ENCODE measurements at places on chromosomes 3 and 15.

DNA sequence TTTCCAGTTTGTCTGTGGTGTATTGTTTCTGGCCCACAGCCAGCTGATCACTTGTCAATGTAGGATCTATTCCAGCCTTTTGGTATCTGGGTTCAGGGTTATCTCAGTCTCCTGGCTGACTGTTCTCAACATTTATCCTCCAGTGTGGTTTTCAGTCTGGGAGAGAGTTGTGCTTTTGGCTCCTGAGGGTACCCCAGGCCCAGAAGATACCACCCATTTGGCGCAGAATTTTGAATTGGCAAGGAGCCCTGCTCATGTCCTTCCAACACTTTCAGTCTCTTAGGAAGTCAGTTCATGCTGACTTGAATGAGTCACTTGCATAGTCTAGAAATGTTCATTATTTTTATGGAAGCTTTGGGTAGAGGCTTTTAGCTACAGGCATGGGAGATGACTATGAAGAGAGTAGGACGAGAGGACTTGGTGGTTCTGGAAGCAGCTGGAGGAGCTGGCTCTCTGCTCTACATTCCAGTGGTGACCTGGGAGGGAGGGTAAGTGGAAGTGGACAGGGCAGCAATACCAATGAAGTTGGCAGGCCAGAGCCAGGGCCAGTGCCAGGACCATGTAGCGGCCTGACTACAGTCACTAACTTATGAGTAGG lies 7.2 kb downstream of the POLR2H start:
- H3K4me1 ChIP-seq, result peaks cover 17% of the 10 kb centered on the region
- no peak for DNase-seq
- peaks cover 2% of the 10 kb centered on the region for H3K36me3 ChIP-seq
- peak overlapping the region; percentile 48 for H3K27ac ChIP-seq

DNA sequence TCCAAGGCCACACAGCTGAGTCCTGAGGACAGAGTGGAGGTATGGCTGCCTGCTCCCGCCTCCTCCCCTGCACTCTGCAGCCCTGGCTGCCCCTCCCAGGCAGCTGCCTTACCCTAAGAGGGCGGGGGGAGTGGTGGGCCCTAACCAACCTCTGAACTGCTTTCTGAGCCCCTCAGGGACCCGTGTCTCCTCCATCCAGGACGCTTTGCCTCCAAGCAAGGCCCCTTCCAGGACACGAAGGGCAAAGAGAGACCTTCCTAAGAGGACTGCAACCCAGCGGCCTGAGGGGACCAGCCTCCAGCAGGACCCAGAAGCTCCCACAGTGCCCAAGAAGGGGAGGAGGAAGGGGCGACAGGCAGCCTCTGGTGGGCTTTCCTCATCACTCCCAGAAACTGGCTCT lies 7.6 kb downstream of the NEIL1 start:
- no peaks in the 10 kb centered on the region for H3K27me3 ChIP-seq
- no peak overlapping the region for H3K27ac ChIP-seq
- H3K36me3 ChIP-seq, result peaks cover 11% of the 10 kb centered on the region

- H3K27ac ChIP-seq, result no peak overlapping the region
- no peaks in the 10 kb centered on the region for H3K36me3 ChIP-seq
- H3K4me1 ChIP-seq, result no peaks in the 10 kb centered on the region
- no peak overlapping the region for H3K4me3 ChIP-seq
These were observed 416.6 kb upstream of the WNT5A start for GRCh38 chr3:55903680-55904079.

DNA sequence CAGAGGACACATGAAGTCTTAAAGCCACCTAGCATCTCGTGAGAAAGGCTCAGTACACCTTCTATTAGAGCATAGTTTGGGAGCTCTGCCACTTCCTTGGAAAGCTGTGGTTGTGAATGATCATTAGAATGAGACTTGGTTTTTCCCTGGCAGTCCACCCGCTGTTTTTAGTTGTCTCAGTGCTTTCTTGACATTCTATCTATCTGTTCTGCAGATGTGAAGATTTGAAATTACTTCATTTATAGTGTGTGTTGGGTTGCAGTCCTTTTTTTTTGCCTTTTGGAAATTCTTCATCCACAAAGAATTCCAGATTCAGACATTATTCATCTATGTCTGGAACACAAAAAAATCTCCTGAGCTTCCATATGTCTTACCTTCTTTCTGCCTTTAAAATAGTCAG lies 23.7 kb downstream of the PPP2R3A start:
- H3K36me3 ChIP-seq, result no peaks in the 10 kb centered on the region
- no peak overlapping the region for H3K27ac ChIP-seq
- no peak for DNase-seq

DNA sequence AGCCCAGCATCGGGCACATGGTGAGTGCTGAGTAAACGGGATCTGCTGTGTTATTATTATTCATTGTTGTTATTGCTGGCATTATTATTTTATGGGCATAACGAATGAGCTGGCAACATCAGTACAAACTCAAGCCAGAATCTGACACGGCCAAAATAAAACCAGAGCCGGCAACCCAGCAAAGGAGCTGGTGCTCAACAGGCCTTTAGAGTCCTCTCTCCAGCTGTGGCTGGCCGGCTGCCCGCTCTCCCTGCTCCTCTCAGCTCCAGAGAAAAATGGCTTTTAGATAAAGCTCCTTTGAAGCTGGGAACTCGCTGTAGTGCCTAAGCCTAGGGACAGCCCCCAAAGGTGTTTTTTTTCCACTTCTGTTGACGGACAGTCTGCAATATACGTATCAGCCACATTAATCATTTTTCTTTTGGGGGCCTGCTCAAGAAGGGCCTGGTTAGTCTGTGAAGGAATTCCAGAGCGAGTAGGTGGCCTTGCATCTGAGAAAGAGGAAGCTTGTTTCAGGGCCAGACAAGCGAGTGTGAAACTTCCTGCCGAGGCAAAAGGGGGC lies 193.9 kb upstream of the UBE2E1 start:
- peaks cover 9% of the 10 kb centered on the region for H3K4me1 ChIP-seq
- H3K27me3 ChIP-seq, result no peaks in the 10 kb centered on the region
- peak overlapping the region; percentile 28 for H3K4me3 ChIP-seq
- H3K36me3 ChIP-seq, result no peaks in the 10 kb centered on the region

GRCh38 chr3:131786386-131786785 lies 248.4 kb downstream of the CPNE4 start:
- no peaks in the 10 kb centered on the region for H3K27me3 ChIP-seq
- no peak overlapping the region for H3K4me3 ChIP-seq
- H3K36me3 ChIP-seq, result no peaks in the 10 kb centered on the region
- no peaks in the 10 kb centered on the region for H3K4me1 ChIP-seq
- no peak overlapping the region for H3K27ac ChIP-seq

- no peak overlapping the region for H3K4me3 ChIP-seq
- H3K36me3 ChIP-seq, result no peaks in the 10 kb centered on the region
- no peaks in the 10 kb centered on the region for H3K27me3 ChIP-seq
These were observed 63.9 kb upstream of the BBX start for GRCh38 chr3:107458871-107459270.

DNA sequence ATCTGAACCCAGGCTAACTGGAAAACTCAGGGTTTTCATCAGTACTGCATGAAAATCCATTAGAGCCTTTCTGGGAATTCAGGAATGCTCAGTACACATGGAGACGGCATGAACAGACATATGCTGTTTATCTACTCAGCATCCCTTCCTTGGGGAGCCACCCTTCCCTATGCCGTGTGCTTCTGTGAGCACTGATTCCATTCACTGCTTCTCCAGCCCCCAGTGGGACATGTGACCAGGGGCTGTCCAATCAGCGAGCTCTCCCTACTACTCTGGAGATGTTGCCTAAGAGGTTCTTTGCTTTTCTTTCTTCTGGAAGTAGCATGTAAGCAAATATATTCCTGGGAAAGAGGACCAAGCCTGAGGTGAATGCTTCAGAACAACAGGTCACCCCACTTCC lies 5.6 kb upstream of the PCOLCE2 start:
- no peaks in the 10 kb centered on the region for H3K36me3 ChIP-seq
- no peaks in the 10 kb centered on the region for H3K4me1 ChIP-seq
- no peaks in the 10 kb centered on the region for H3K27me3 ChIP-seq
- DNase-seq, result no peak
- no peak overlapping the region for H3K4me3 ChIP-seq
- no peak overlapping the region for H3K27ac ChIP-seq

- H3K27me3 ChIP-seq, result no peaks in the 10 kb centered on the region
- peaks cover 26% of the 10 kb centered on the region for H3K4me1 ChIP-seq
- H3K36me3 ChIP-seq, result no peaks in the 10 kb centered on the region
- no peak for DNase-seq
- no peak overlapping the region for H3K4me3 ChIP-seq
These were observed 80.6 kb downstream of the MYO9A start for GRCh38 chr15:72037321-72037720.

- H3K4me3 ChIP-seq, result no peak overlapping the region
- peak; percentile 85 for DNase-seq
- H3K4me1 ChIP-seq, result peaks cover 9% of the 10 kb centered on the region
These were observed 6.5 kb upstream of the TM4SF18 start for GRCh38 chr3:149339931-149340309.

DNA sequence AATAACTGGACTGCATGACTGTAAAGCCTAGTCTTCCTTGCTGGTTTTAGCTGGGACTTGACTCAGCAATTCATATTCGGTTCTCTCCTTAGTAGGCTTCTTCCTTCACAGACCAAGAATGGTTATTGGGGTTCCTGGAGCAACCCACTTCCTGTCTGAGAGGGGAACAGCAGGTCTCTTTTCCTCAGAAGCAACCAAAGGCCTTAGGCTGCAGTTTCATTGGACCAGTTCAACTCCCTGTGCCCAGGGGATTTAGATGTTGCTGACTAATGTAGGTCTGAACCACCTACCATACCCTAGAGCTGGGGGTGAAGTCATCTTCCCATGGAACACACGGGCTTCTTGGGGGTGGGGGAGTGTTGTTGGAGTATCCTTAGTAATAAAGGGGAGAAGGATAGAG lies 84.0 kb upstream of the SKOR1 start:
- H3K27me3 ChIP-seq, result no peaks in the 10 kb centered on the region
- H3K27ac ChIP-seq, result no peak overlapping the region
- H3K4me3 ChIP-seq, result no peak overlapping the region
- DNase-seq, result no peak
- H3K36me3 ChIP-seq, result no peaks in the 10 kb centered on the region

DNA sequence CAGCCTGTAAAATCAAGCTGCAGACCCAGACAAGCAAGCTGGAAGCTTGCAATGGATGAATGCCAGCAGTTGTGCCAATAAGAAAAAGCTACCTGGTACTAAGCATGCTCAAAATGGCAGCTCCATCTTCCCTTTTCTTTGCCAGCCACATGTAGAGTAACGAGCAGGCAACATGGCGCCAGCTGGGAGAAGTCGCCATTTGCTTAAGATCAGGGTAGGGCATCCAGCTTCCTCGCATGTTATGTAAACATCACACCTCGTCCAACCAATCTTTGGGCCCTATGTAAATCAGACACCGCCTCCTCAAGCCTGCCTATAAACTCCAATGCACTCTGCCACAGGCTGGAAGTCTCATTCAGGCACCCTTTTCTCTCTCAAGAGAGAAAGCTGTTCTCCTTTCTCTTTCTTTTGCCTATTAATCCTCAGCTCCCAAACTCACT lies 973.9 kb downstream of the FHIT start:
- no peak overlapping the region for H3K4me3 ChIP-seq
- H3K27ac ChIP-seq, result no peak overlapping the region
- no peaks in the 10 kb centered on the region for H3K27me3 ChIP-seq
- no peak for DNase-seq
- H3K36me3 ChIP-seq, result no peaks in the 10 kb centered on the region

- H3K27ac ChIP-seq, result no peak overlapping the region
- no peaks in the 10 kb centered on the region for H3K27me3 ChIP-seq
- H3K4me3 ChIP-seq, result no peak overlapping the region
- no peak for DNase-seq
These were observed 47.4 kb downstream of the DZIP1L start for GRCh38 chr3:138068046-138068445.

GRCh38 chr15:40003116-40003916 lies 35.7 kb downstream of the SRP14 start:
- H3K4me3 ChIP-seq, result no peak overlapping the region
- DNase-seq, result no peak
- peaks cover 92% of the 10 kb centered on the region for H3K36me3 ChIP-seq
- no peak overlapping the region for H3K27ac ChIP-seq
- H3K4me1 ChIP-seq, result no peaks in the 10 kb centered on the region

DNA sequence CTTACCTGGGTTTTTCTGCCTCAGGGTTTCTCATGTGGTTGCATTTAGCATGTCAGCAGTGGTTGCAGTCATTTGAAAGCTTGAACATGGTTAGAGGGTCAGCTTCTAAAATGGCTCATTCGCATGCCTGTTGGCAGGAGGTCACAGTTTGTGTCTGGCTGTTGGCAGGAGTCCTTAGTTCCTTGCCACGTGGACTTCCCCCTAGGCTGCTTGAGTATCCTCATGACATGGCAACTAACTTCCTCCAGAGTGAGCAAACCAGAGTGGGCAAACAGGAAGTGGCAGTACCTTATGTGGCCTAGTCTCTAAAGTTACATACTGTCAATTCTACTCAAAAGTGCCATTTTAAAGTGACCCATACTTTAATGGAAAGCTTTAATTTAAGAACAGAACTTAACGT lies 3.4 kb upstream of the UNC13C start:
- H3K27ac ChIP-seq, result no peak overlapping the region
- H3K27me3 ChIP-seq, result no peaks in the 10 kb centered on the region
- H3K36me3 ChIP-seq, result no peaks in the 10 kb centered on the region
- H3K4me3 ChIP-seq, result no peak overlapping the region
- no peaks in the 10 kb centered on the region for H3K4me1 ChIP-seq

DNA sequence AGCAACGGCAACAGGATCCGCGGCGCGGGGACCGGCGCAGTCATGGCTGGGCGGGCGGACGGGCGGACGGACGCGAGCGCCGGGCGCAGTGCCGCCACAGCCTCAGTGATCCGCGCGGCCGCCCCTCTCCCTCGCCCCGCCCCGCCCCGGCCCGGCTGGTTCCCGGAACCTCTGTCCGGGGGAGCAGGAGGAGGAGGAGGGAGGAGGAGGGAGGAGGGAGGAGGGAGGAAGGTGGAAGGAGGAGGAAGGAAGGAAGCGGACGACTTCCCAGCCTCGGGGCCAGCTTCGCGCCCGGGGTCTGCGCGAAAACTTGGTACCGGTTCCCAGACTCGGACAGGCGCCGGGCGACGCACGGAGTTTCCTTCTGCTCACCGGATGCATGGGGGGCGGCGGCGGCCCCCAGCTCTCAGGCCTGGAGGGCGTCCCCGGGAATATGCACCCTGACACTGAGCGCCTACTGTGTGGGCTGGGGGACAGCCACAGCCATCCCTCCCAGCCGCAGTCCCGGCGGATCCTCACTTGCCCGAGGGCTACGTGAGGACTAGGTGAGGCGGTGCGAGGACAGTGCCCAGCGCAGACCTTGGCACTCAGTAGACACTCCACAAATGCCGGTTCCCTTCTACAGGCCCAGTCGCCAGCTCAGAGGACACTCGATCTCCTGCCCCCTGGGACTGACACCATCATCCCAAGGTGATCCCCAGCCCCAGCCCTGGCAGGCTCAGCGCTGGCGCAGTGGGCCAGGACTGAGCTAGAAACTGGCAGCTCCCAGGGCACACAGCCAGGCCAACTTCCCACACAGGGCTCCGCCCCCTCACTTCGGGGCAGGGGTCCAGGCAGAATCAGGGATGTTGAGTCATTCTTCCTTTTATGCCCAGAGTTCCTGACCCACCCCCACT lies at the start of gene SHISA5:
TSS of gene SHISA5 (minus strand) at position 124 of the 896 bp plus-strand sequence. CDS start at position 44, 80 bp downstream.
- no peaks in the 10 kb centered on the region for H3K36me3 ChIP-seq
- H3K27ac ChIP-seq, result peak within 1 kb of the TSS; percentile 72
- peak within 1 kb of the TSS; percentile 76 for H3K4me3 ChIP-seq
- DNase-seq, result peak; percentile 88

Measured in psoas muscle (tissue), 8 donors.